ENCODE measurements at places on chromosomes 5 and 9.

DNA sequence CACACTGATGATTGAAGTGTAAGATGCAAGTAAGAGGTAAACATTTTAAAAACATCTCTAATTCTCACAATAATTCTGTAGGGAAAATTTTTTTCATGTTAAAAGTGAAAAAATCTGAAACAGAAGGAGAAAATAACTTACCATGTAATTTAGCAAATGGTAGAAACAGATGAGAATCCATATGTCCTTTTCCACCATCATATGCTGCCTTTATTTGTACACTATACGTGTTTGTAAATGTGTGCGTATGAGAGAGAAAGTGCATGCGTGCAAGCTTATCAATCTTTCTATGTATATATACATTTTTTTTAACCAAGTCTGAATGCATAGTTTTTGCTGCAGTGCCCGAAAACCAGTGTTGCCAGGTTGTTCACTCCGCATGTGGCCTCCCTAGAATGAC lies 186.7 kb downstream of the IZUMO3 start:
- no peak for DNase-seq

- DNase-seq: peak; percentile 16
Measured at GRCh38 chr9:91246846-91247245, 114.9 kb downstream of the AUH start.

GRCh38 chr5:98529321-98529720 lies 244.1 kb upstream of the RGMB start:
- DNase-seq: no peak

- DNase-seq: no peak
Measured at GRCh38 chr5:89950234-89950633, 459.3 kb downstream of the CETN3 start.

DNA sequence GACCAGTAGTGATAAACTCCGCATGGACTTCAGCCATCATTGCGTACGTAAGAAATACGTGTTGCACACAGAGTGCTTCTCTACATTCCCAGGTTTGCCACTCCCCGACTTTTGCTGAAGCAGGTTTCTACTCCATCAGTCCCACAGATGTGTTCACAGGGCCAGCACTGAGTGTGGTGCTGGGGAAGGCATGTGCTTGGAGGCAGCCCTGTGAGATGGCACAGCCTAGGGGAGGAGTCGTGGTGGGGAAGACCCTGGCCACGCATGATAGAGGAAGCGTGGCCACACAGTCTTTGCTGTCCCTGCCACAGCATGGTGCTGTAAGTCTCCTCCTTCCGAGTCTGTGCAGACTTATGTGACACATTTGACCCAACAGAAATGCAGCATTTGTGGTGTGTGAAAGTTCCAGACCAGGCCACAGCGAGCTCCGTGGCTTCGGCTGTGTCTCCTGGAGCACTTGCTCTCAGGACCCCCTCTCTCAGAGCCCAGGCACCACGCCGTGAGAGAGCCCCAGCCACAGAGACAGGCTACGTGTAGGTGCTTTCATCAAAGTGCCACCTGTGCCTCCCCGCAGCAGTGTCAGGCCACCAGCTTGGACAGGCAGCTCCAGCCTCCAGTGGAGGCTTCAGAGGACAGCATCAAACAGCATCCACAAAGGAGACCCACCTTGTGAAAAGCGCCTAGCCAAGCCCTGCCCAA lies 197.8 kb downstream of the AUH start:
- no peak for DNase-seq

DNA sequence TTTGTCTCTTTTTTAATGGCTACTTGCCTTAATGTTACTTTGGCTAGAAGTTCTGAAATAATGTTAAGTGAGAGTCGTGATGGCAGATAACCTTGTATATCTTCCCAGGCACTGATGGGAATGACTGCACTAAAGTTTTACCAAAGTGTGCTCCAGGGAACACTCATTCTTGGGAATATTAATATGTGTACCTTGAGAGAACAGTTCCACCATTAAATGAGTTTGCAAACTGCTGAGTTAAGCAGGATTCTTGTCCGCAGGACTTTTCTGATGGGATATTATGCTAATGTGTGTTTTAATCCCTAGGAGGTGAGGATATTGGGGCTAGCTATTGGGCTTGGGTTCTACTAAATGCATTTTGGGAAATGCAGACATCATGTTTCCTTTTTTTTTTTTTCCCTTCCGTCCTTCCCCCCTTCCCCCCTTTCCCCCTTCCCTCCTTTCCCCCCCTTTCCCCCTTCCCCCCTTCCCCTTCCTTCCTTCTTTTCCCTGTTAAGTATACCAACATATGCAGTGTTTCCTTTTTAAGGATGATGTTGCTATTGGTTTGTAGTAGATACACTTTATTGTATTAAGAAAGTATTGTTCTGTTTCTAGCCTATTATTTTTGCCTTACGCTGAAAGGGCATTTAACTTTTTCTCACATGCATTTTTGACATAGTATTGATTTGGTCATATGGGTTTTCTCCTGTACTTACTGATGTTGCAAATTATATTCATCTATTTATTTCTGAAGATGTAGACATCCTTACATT lies 15.5 kb downstream of the ZBTB34 start:
- DNase-seq: no peak

DNA sequence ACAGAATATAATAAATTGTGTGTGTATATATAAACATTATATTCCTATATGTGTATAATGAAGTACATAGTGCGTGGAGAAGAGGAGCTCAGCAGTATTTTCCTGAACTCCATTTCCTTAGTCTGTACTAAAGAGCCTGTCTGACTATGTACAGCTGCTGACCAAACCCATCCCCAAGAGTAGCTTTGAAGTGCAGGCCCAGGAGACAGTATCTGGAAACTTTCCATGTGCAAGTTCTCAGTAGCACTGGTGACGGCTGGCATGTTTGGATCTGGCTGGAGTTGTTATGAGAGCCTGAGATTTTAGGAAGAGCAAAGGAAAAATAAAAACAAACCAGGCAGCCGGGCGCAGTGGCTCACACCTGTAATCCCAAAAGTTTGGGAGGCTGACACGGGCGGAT lies 244.2 kb downstream of the RFK start:
- DNase-seq: no peak

DNA sequence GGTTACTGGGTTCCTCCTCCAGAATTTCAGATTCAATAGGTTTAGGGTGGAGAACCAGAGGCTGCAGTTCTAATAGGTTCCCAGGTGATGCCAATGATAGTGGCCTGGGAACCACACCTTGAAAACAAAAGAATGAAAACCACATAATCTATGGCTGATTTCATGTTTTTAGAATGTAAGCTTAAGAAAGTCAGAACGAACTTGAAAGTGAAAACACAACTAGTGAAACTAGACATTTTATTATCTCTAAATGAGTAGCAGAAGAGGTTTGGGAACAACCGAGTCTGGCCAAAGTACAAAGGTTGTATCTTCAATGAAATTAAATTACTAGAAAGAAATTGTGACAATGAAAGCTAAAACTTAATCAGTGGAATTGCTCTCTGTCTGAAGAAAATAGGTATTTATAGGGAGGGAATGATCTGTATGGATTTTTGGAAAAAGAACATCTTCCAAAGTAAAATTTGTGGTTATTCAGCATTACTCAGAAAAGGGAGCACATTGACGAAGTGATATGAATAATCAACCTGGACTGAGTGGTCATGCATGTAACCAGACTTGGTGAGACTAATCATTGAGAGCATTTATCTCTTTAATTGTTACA lies 24.9 kb upstream of the CEP120 start:
- DNase-seq: no peak

DNA sequence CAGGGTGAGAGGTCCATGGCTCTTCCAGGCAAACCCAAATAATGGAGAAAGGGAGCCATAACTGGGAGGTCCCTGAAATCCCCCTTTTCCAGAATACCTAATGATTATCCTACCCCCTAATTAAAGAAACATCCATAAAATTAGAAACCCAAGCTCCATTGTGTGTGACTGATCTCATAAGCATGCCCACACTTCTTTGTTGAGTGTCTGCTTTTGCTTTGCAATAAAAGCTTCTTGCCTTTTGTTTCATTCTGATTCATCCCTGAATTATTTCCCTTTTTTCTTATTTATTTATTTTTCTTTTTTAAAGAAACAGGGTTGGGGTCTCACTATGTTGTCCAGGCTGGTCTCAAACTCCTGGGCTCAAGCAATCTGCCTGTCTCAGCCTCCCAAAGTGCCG lies 33.1 kb downstream of the BTF3 start:
- DNase-seq: peak; percentile 20

GRCh38 chr5:106956886-106957285 lies 713.9 kb downstream of the EFNA5 start:
- DNase-seq: no peak

- peak; percentile 65 for DNase-seq
Measured at GRCh38 chr5:170420806-170421412, 31.7 kb upstream of the KCNMB1 start.

- DNase-seq: no peak
Measured at GRCh38 chr5:45680950-45681349, 15.2 kb downstream of the HCN1 start.

- no peak for DNase-seq
Measured at GRCh38 chr9:97853056-97853843, at the start of gene FOXE1. Gene FOXE1 (plus strand): TSS chr9:97853226. CDS start chr9:97853915, 689 bp downstream.

DNA sequence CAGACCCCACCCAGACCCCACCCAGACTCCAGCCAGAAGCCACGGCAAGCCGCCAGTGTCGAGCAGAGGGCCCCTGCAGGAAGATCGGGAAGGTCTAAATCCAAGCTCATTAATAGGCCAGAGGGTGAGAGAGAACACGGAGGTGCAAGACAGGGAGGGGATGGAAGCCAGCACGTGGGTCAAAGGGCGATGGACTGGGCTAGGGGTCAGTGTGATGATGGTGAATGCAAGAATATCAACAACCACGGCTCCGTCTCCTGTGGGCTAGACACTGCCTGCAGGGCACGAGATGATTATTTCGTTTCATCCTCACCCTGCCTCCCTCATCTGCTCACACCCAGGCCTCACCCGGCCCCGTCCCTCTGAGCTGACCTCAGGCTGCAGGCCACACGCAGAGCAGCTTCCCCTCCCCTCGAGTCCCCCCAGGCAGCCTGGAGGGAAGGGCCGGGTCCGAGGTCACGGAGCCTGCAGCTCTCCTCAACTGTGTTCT lies 122.0 kb downstream of the COL23A1 start:
- DNase-seq: no peak
